ENCODE measurements at places on chromosomes 3 and 15.

GRCh38 chr15:66621491-66622467, 56.0 kb upstream of the LCTL start:
- DNase-seq: no peak

DNA sequence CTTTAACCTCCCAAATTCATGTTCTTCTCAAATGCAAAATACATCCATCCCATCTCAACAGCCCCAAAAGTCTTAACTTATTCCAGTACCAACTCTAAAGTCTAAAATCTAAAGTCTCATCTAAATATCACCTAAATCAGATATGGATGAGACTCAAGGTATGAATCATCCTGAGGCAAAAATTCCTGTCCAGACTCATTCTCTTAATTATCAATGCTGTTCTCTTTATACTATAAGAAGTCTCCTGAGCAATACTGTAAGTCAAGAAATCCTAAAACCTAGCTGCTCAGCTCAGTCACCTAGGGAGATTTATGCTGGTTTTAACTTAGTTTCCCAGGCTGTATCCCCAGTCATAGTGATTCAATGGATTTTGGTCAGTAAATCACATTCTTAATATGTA, 11.1 kb downstream of the RAD18 start:
- no peak for DNase-seq

DNA sequence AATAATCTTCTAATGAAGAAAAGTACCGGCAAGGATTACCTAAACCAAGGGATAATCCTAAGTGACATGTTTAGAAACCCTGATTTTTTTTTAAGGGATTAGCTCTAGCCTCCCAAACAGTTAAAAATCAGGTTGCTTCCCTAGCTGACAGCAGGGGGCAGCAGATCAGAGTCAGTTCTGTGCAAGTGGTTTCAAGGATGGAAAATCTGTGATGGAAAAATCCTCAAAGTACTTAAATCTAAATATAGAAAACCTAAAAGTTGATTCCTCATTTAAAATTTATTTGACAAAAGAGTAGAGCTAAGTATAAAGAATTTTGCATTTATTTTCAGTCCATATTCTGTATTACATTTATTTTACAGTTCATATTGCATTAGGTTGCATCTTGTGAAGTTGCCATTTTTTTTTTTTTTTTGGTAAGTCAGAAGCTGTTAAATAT, 107.6 kb downstream of the PEX5L start:
- DNase-seq: peak; percentile 69

DNA sequence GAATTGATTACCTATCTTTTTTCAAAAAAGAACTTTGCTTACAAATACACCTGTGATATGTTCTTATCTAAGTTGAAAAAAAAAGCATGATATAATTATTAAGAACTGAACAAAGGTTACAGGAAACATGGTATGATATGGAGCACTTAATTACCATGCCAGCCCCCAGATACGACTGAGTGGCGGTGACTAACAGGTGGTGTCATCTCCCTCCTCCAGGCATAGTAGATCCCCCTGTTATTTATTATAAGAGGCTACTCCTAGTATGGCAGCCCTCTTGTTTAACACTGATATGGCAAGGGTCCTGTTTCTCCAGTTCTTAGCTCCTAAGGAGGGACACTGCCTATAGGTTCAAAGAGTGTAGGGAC, 31.0 kb upstream of the TM4SF4 start:
- DNase-seq: no peak

- DNase-seq: no peak
Measured at GRCh38 chr3:108189440-108189839, 32.8 kb downstream of the IFT57 start.

DNA sequence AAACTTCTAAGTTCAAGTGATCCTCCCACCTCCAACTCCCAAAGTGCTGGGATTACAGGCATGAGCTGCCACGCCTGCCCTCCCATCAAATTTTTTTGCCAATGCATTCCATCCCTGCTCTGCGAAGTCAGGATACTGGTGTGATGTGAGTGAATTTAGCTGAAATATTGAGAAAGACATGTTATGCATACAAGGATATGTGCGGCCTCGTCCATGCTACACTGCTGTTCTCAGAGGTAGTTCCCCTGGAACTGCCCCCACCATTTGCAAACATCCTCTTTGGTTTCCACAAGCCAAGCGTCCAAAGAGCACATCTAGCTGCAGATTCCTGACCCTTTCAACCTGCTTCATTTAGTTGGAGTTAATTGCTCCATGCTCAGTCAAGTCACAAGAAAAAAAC, 36.5 kb upstream of the BCL2A1 start:
- DNase-seq: no peak

DNA sequence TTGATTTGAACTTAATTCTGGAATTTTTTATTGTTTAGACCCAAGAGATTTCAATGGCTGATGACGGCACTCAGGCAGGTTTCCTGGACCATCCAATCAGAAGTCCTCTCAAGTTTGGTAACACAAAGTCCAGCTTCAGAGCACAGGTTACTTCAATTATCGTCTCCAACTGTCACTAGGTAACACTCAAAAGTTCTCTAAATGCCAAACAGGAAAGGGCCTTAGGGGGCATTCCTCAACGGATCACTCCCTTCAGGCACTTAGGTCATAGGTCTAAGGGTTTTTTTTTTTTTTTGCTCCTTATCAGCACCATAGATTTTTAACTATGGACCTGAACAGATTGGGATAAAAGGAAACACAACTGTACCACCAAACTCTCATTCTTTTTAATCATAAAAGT, 85.8 kb downstream of the MEIS2 start:
- DNase-seq: no peak

DNA sequence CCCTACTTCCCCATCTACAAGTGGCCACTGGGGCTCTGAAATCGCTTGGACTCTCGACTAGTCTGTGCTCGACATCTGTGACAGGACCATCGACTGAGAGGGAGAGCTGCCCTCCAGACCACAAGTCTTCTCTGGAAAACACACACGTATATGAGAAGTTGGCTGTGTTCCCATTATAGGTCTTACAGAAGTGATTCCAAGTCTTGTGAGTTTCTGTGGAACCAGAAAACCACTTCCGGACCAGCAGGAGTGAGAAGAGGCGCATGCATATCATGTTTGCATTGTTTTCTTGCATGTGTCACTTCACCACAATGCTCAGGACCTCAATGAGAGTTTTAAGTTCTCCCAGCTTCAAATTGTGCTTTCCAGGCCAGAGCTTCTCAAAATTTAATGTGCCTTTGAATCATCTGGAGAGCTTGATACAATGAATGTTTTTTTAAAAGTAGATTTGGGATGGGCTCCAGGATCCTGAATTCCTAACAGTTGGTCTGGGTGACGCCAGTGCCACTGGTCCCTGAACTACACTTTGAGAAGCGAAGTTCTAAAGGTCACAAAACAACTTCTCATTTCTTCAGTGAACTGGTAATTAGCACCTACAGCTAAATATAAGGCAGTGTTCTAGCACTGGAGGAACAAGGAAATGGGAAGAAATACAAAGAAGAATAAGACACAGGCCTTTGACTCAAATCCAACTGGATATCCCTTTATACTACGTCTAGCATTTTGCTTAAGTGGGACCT, 15.7 kb downstream of the LIPC start:
- DNase-seq: no peak

DNA sequence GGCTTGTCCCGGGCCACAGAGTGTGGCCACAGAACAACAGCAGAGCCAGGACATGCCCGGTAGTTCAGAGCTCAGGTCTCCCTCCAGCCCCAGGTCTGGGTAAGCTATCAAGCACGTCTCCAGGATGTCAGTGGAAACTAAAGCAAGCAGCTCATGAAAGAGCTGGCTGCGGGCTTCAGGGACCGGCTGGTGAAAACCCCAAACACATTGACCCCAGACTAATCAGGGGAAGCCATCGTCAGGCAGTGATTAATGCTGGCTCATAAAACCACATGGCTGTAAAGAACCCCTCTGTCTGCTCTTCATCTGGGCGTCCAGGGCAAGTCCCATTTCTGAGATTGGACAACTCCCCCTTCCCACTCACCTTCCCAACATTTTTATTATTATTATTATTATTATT, 37.8 kb downstream of the LMCD1 start:
- DNase-seq: no peak

GRCh38 chr3:25427563-25427941, 511 bp upstream of the RARB start:
- DNase-seq: no peak

DNA sequence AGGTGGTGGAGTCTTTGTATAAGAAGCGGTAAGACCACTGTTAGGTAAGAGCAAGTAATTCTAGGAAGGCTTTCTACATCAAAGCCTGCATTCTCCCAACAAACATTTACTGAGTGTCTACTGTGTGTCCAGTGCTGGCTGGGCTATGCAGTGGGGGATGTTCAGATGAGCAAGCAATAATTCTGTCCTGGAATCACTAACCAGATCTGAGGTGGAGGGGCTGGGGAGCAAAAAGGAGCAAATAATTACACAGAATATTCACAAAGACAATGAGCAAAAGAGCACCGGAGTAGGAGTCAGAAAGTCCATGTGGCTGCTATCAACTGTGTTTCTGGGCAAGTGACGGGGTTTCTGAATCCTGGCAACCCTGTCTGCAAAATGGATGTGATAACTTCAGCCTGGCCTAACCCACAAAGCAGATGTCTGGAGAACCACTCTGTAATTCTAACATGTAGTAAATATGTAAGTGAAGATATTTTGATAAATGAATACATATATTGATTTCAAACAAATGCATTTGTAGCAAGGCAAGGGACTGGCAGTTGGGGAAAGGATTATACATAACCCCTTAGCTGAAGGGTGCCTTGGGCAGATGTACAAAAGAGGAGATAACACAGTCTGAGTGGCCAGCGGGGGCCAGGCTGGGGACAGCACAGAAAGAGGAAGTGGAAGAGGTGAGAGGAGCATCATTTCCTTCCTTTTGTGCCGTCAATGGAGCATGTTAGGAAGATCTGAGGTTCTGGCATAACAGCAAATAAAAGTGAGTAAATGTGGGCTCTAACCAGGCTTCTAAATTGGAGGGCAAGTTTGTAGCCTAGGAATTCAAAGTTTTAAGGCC, 28.8 kb downstream of the CYP8B1 start:
- DNase-seq: peak; percentile 21

GRCh38 chr3:135532021-135532420, 433.5 kb upstream of the PPP2R3A start:
- DNase-seq: no peak

DNA sequence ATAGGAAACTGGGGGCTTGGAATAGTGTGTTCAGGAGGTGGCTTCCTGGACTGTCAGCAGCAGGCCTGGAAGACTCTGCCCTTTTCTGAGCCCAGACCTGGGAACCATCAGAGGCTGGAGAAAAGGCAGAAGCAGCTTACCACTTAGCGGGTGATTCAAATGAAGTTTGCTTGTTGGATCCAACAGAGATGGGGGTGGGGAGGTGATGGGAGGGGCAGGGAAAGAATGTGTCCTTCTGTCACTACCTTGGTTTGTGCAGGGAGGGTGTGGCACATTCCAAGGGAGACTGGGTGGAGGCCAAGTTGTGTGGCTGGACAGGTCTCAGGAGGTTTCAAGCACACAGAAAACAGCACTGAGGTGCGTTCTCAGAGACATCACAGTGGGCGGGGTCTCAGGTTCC, 58.8 kb downstream of the TRAK1 start:
- no peak for DNase-seq

DNA sequence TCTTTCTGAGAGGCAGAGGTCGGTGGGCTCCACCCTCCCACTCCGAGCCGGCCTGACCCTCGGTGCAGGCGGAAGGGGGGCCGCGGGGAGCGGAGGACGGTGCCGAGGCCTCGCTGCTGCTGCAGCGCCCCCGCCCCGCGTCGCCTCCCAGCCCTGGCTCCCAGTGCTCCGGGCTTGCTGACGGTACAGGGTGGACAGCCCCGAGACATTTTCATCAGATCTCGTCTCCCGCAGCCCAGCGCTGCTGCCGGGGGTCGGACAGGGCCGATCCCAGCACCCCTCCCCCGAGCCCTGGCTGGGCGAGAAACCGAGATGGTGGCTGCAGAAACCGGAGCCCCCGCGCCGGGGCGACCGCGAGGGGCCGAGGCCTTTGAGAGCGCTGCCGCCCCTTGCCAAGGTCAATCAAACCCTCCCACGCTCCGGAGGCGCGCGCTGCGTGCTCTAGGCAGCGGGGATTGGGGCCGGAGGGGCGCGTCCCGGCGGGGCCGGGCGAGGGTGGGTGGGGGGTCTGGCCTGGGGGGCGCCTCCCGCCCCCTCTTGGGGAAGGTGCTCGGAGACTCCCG, 42.5 kb downstream of the EPHB3 start:
- no peak for DNase-seq

- no peak for DNase-seq
Measured at GRCh38 chr3:144511346-144511745, 539.7 kb downstream of the DIPK2A start.

- DNase-seq: no peak
Measured at GRCh38 chr3:4738737-4739274, 240.4 kb upstream of the BHLHE40 start.

- no peak for DNase-seq
Measured at GRCh38 chr3:24850245-24850644, 355.6 kb upstream of the THRB start.

DNA sequence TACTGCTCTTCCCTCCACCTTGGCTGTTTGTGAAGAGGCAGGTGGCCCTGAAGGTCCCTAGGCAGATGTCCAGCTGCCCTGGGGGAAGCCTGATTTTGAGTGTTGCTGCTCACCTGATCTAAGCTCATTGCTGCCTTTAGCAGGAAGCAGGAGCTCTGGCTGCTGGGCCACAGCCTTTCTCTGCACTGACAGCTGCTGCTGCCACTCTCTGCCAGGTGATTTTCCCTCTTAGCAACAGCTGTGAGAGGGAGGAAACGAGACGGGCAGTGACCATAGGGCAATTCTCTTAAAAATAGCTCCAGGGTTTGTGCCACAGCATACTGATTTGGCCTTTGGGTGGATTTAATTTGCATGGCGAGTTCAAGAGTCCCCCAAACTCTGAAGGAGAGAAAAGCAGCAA, 415.8 kb upstream of the SEMA6D start:
- no peak for DNase-seq

DNA sequence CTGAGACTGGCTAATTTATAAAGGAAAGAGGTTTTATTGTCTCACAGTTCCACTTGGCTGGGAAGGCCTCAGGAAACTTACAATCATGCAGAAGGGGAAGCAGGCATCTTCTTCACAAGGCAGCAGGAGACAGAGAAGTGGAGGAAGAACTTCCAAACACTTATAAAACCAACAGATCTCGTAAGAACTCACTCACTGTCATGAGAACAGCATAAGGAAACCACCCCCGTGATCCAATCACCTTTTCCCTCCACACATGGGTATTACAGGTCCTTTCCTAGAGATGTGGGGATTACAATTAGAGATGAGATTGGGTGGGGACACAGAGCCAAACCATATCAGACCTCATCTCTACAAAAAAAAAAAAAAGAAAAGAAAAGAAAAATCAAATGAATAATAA, 25.7 kb downstream of the CGGBP1 start:
- no peak for DNase-seq

DNA sequence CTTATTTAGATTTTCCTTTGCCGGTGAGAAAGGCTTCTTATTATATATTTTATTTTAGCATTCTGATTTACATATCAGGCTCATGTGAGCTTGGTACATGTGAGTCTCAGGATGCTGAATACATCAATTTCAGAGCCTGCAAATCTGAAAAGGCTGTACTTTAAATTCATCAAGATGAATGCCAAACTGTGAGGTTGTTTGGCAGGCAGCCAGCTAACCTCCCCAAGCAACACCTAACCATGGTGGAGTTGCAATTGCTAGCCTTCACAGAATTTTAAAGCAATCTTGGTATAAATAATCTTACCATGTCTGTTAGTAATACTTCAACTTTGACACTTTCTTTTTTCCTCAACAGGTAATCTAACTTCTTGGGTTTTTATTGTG, 252.5 kb downstream of the CDIN1 start:
- DNase-seq: no peak

GRCh38 chr3:192917028-192917403, 640 bp downstream of the MB21D2 start:
- DNase-seq: peak; percentile 64
